Fibroblast of lung (primary cell): ENCODE measurements at places on chromosomes 7 and 10. TPM values are rescaled to one million over a fixed set of nuclear protein-coding genes. Genes with fewer than 3 reads are reported as not detected.

- DNase-seq = no peak
Observed at GRCh38 chr7:76236224-76236623, 34.5 kb downstream of the SRRM3 start.

GRCh38 chr10:49173201-49173772, 14.9 kb downstream of the TMEM273 start:
- DNase-seq = no peak

DNA sequence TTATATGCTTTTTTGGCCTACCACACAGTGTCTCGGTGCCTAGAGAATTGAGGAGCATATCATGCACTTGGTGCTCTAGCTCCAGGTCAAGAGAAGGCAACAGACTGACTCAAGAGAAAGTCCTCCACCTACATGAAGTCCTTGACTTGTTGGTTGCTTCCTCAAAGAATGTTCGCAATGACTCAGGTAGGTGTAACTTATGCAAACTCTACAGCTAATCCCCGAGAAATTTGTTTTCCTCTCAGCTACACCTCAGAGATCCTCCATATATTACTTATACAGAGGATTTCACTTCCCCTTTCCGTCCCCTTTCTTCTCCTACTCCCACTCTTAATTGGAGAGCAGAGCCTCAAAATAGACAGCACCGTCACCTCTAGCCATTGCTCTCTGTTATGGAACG, 1013.1 kb downstream of the KCNMA1 start:
- no peak for DNase-seq

CTAGE15 gene
- 0.17 and 0.26 TPM in 2 replicates for total RNA-seq

INHBA gene
- total RNA-seq = 4.1 and 15.0 TPM in 2 replicates

GDF2 gene
- not detected in 2 replicates for total RNA-seq

ACSM6 gene
- total RNA-seq = not detected in 2 replicates

ANXA8 gene
- total RNA-seq = 0.26 TPM in 1 of 2 replicates, not detected in the other

- DNase-seq = no peak
Observed at GRCh38 chr10:49160110-49160509, 26.3 kb upstream of the FAM170B start.

HABP2 gene
- total RNA-seq = not detected in 2 replicates

GRCh38 chr10:69745698-69746097, 56.0 kb upstream of the COL13A1 start:
- DNase-seq = no peak
